ENCODE measurements at places on chromosomes 5 and 9. TPM values are rescaled to one million over a fixed set of nuclear protein-coding genes. Genes with fewer than 3 reads are reported as not detected.

- no peak for DNase-seq
Measured at GRCh38 chr5:79546782-79547428, 33.0 kb upstream of the HOMER1 start.

DNA sequence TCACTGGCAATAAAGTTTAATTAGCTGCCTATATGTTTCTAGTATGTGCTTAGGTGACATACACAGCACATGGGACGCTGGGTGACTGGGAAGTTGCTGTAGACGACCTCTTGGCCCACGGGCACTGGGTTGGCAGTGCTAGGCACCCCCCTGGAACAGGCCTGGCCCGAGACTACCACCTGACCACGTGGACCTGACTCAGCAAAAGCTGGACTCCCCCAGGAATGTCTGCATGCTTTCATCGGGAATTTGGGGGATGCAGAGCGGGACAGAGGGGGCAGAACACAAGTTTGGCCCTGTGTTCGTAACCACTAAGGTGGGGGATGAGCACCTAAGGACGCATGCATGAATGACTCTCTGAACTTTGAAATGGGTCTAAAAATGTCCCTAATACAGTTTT lies 16.6 kb upstream of the INPP5E start:
- no peak for DNase-seq

- no peak for DNase-seq
Measured at GRCh38 chr5:170235876-170236864, 3.4 kb downstream of the C5orf58 start.

GRCh38 chr5:39113354-39113953 lies 39.3 kb upstream of the RICTOR start:
- no peak for DNase-seq

GRCh38 chr5:111548992-111549649 lies 36.8 kb upstream of the STARD4 start:
- DNase-seq = no peak

- no peak for DNase-seq
Measured at GRCh38 chr5:137902408-137903133, 13.3 kb downstream of the PKD2L2 start.

DNA sequence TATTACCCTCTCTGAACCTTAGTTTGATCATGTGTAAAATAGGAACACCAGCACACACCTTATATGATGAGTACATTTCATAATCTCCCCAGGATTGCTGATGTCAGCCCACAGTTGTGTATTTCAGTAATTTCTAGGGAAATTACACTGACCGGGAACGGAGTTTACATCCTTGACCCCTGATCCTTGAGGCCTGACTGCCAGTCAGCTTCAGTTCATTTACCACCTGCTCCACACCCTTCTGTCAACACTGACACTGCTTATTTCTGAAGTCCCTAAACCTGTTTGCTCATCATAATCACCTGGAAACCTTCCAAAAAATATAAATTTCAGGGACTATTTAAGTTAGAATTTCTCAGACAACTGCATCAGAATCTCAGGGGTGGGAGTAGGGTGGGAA lies 55.3 kb downstream of the ZNF622 start:
- no peak for DNase-seq

DNA sequence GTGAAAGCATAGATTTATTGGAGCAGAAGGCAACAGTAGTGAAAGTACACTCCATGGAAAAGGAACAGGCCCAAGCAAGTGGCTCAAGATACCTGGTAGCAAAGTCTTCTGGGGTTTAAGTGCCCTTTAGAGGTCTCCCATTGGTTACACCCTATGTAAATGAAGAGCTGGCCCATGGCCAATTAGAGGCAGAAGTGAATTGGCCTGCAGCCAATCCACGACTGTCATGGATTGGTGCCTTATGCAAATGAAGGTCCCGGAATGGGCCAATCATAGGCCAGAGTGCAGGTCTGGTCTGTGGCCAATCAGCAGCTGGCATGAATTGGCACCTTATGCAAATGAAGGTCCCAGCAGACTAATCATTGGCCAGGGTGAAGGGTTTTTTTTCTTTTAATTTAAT lies 64.2 kb upstream of the PCSK5 start:
- no peak for DNase-seq

- no peak for DNase-seq
Measured at GRCh38 chr5:8396246-8396645, 527.3 kb downstream of the MTRR start.

- DNase-seq = no peak
Measured at GRCh38 chr5:139658501-139658927, 10.4 kb downstream of the CXXC5 start.

GRCh38 chr5:97044052-97044451 lies 98.4 kb downstream of the LIX1 start:
- no peak for DNase-seq

DNA sequence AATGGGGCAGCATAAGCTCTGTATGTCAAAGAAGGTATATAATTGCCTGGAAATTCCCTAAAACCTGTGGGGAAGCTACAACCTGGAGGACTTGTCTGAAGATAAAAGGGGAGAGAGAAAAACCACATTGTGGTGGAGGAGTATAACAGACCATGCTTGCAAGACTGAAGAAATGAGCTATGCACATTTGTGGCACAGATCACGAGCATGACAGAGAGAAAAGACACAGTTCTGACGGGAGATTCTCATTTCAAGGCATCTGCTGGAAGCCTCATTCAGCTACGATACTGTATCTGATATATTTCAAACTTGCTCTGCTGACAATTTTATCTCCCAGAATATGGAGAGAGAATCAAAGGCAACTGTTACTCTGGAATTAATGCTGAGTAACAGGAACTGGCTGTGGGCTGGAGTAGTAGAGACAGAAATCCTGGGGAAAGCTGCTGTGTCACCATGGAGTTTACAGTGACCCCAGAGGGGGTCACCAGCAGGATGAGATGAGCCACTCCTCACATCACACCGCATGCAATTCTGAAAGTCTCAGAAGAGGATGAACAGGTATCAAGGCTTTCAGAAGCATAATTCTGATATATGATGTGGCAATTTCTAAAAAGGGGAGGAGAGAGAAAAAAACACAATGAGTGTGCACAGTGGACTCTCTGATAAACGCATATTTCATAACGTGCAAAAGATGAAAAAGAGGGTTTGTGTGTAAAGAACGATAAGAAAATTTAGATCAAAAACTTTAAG lies 528.8 kb downstream of the IRX1 start:
- no peak for DNase-seq

GRCh38 chr5:81425569-81425968 lies 31.6 kb upstream of the ACOT12 start:
- DNase-seq = peak; percentile 34

GRCh38 chr5:109155625-109156024 lies 254.1 kb downstream of the PJA2 start:
- no peak for DNase-seq

DNA sequence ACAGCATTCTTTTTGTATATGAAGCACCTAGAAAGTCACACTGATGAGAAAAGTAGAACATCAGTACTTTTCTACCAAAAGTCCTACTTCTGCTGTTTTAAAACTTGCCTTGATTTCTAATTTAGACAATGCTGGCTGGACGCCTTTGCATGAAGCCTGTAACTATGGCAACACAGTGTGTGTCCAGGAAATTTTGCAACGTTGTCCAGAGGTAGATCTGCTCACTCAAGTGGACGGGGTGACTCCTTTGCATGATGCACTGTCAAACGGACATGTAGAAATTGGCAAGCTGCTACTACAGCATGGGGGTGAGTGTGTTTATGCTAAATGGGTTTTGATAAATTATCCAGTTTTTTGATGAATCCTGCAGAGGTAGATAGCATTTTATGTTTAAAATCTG lies 73.5 kb downstream of the SLF1 start:
- DNase-seq = no peak

GRCh38 chr9:117697046-117697445 lies 7.2 kb upstream of the TLR4 start:
- no peak for DNase-seq

- no peak for DNase-seq
Measured at GRCh38 chr9:24602693-24603352, 57.1 kb upstream of the IZUMO3 start.

DNA sequence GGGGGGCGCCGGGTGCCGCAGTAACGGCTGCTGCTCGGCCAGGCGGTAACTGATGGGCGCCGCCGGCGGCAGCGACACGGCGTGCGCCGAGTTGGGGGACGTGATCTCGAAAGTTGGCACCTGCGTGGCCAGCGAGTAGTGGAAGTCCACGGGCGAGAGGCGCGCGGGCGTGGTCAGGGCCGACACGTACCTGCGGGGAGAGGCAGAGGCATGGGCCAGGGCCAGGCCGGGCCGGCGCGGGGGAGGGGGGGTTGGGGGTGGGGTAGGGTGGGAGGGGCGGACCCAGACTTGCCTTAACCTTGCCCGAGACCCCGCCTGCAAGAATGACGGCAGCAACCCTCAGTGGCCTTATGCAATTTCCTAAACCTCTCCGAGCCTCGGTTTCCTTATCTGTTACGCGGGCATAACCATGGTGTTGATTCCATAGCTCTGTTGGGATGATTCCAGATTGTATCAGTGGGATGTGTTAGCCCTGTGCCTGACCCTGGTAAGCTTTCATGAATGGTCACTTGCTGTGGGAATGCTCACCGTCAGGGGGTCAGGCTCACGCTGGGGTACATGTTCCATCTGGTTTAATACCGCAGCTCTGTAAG lies 53.0 kb downstream of the PSD2 start:
- DNase-seq = no peak

DNA sequence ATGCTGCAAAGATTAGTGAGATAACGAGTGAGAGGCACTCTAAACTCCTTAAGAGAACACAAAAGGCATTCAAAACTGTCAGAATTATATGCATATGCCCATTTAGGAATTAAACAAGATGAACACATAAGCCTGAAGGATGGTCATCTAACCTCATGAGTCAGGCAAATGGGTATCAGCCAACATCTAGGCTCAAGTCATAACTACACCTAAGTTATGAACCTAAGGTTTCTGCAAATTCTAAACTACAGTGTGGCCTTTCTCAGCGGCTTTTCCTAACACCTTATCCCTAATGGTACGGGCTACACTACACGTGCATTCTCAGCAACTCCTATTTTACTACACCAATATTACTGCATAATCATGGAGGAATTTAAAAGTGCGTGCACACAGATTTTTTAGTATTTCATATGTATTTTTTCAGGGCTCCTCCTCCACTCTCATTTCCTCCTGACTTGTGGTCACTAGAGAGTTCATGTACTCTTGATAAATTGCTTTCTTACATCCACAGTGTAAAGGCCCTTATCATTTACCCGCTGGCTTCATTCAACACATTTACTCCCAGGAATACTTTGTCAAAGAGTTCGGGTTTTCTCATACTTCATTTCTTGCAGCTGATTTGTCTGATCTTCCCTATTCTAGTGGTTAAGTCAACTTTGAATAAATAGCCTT lies 316.5 kb downstream of the BNC2 start:
- no peak for DNase-seq

The GGTA1 gene
- polyA plus RNA-seq = 6.4 TPM

The ARID3C gene
- not detected for polyA plus RNA-seq

The SCGB3A2 gene
- not detected for polyA plus RNA-seq

The WNK2 gene
- 14.5 TPM for polyA plus RNA-seq

The TAL2 gene
- 2.1 TPM for polyA plus RNA-seq

The PAEP gene
- polyA plus RNA-seq = not detected

The RARS1 gene
- 84.9 TPM for polyA plus RNA-seq

The CFAP90 gene
- 4.7 TPM for polyA plus RNA-seq

The C5orf52 gene
- not detected for polyA plus RNA-seq

The BTNL8 gene
- polyA plus RNA-seq = 0.58 TPM
